ENCODE measurements at places on chromosomes 6 and 20.

GRCh38 chr6:41441598-41442351 is 104.4 kb upstream of the FOXP4 start:
- no peak for DNase-seq

GRCh38 chr6:116564921-116565872 is 6.1 kb upstream of the RWDD1 start:
- DNase-seq = no peak

- no peak for DNase-seq
Observed at GRCh38 chr20:2301164-2301622, 5.4 kb downstream of the TGM3 start.

DNA sequence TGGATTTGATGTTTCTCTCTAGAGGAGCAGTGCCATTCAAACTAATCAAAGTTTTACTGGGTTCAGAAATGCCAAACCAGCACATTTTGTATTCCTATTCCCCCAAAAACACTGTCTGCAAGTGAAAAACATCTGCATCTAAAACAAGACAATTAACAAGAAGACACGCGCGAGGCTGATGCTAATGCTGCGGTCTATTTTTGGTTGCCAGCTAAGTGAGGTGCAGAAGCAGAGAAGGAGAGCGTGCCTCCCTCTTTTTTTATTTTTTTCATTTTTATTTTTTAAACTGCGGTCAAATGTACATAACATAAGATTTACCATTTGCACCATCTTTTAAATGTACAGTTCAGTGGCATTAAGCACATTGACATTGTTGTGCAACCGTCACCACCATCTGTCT is 641.1 kb downstream of the DHX35 start:
- no peak for DNase-seq

- peak; percentile 79 for DNase-seq
Observed at GRCh38 chr6:33161354-33162331, 30.6 kb downstream of the COL11A2 start.
